ENCODE measurements at places on chromosomes 5 and 9. TPM values are rescaled to one million over a fixed set of nuclear protein-coding genes. Genes with fewer than 3 reads are reported as not detected.

Gene LHX3
- not detected for polyA plus RNA-seq

Gene SHISAL2B
- 69.8 TPM for polyA plus RNA-seq

Gene SLC6A19
- polyA plus RNA-seq = 3.9 TPM

- no peaks in the 10 kb centered on the region for H3K36me3 ChIP-seq
- no peaks in the 10 kb centered on the region for H3K27me3 ChIP-seq
- H3K4me3 ChIP-seq = no peak overlapping the region
Measured at GRCh38 chr9:74557571-74557970, 60.4 kb downstream of the RORB start.

DNA sequence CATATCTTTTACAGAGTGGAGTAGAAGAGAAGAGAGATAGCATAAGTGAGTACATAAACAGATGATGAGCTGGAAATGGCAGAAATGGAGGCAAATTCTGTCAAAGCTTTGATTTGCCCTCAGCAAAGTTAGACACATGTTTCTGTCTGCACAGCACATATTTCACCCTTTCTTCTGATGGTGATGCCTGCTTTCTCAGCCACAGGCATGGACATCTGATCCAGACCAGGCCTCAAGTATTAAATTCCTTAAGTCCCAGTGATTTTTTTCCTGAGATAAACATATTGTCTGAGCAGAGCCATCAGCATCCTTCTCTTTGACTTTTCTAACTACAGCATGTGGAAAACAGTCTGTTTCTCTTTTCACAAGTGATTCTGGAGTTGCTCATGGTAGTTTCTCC lies 409.8 kb downstream of the MAN2A1 start:
- H3K27me3 ChIP-seq = no peaks in the 10 kb centered on the region
- H3K4me1 ChIP-seq = no peaks in the 10 kb centered on the region
- DNase-seq = no peak
- H3K4me3 ChIP-seq = no peak overlapping the region
- H3K36me3 ChIP-seq = no peaks in the 10 kb centered on the region
- H3K27ac ChIP-seq = no peak overlapping the region

- no peaks in the 10 kb centered on the region for H3K36me3 ChIP-seq
- H3K4me3 ChIP-seq = no peak overlapping the region
- H3K4me1 ChIP-seq = no peaks in the 10 kb centered on the region
- H3K27ac ChIP-seq = no peak overlapping the region
- DNase-seq = no peak
- no peaks in the 10 kb centered on the region for H3K27me3 ChIP-seq
Measured at GRCh38 chr5:159864885-159865691, 51.2 kb upstream of the ADRA1B start.

DNA sequence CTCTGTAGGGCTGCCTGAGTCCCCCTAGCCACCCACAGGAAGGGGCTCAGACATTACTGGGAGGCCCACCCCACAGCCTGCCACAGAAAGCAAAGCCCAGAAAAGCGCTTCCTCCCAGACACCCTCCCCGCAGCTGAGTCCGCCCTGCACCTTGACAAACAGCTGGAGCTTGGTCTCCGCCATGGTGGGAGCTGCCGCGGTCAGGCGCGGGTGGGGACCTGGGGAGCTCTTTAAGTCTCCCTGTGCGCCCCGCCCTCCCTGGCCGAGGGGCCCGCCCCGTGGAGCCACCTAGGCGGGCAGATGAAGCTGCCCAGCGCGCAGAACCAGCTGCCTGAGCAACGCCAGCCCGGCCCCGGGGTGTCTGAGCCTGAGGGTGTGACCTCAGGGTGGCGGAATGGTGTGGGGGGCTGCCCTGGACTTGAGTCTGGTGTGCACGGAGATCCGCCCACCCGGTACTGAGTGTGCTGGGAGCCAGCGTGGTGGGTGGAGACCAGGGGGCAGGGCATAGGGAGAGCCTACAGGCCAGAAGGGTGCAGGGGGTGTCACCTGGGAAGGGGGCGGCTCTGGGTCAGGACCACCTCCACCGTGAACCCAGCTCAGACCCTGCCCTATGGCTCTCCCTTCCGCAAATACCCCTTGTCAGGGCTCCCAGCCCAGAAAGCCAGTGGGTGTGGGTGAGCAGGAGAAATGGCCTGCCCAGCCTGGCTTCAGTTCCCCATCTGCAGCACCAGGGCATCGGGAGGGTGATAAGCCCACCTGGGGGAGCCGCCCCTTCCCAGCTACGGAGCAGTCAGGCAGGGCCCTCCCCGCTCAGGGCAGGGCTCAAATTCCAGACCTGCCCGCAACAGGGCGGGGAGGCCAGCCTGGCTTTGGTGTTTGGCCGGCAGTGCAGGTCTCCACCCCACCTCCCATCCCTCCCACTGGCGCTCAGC lies at the start of gene CLIC3:
CLIC3 (minus strand) TSS at position 208 of the 932 bp plus-strand sequence; CDS start at position 183, 25 bp downstream.
- no peak within 1 kb of the TSS for H3K27ac ChIP-seq
- no peak within 1 kb of the TSS for H3K4me3 ChIP-seq
- peaks cover 7% of the 10 kb centered on the region for H3K4me1 ChIP-seq
- H3K27me3 ChIP-seq = no peaks in the 10 kb centered on the region
- DNase-seq = no peak

DNA sequence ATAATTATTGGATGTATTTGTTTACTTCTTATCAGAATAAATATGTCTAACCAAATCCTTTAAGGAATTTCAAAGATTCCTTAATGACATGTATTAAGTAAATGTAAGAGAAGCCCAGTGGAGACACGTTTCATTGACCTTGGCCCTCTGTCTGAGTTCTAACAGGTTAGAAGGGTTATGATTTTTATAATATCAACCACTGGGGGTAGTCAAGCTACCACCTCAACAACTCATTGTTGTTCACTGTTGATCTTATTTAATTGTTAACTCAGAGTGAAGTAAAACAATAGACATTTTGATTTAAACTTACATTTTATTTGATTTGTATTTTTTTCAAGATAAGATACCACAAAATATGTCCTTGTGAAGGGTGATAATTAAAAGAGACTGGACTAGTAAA lies 499.2 kb upstream of the COX7C start:
- no peaks in the 10 kb centered on the region for H3K4me1 ChIP-seq
- H3K27ac ChIP-seq = no peak overlapping the region
- no peaks in the 10 kb centered on the region for H3K27me3 ChIP-seq
- H3K4me3 ChIP-seq = no peak overlapping the region
- H3K36me3 ChIP-seq = no peaks in the 10 kb centered on the region

DNA sequence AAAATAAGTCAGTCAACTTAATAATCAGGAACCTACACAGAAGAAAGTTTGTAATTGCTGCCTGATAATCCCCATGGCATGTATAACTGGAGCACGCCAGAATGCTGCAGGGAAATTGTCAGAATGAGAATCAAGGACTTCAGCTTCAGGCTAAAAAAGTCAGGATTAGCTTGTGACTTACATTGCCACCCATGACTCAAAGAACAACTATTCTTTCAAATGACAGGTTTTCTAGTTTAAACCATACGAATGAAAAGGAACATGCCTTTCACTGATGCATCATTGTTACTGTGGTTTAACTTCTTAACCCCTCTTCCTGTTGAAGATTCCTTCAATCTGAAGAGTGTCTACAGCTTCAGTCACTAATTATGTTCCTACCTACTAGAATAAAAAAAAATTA lies 112.4 kb downstream of the ISL1 start:
- no peak overlapping the region for H3K27ac ChIP-seq
- H3K27me3 ChIP-seq = peaks cover 4% of the 10 kb centered on the region
- H3K36me3 ChIP-seq = no peaks in the 10 kb centered on the region
- DNase-seq = no peak

GRCh38 chr5:177545487-177546257 lies 8.7 kb downstream of the FAM193B start:
- no peak overlapping the region for H3K27ac ChIP-seq
- H3K36me3 ChIP-seq = no peaks in the 10 kb centered on the region
- DNase-seq = no peak
- peaks cover 7% of the 10 kb centered on the region for H3K4me1 ChIP-seq

DNA sequence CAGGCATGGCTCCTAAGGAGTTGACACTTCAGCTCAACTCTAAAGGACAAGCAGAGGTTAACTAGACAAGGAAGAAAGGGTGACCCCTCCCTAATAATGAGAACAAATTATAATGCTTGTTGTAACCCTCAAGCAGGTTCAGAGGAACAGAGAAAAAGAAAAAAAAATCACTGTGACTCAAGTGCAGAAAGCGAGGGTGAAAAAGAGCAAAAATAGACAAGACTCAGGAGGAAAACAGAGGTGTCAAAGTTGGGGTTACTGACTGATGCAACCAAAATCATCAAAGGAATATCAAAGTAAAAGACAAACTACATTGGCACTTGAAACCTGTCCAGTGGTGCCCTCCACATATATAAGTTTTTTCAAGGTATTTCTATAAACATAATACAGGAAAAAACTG lies 28.4 kb downstream of the FBXW11 start:
- H3K27ac ChIP-seq = no peak overlapping the region
- no peak overlapping the region for H3K4me3 ChIP-seq
- no peak for DNase-seq
- peaks cover 47% of the 10 kb centered on the region for H3K4me1 ChIP-seq

DNA sequence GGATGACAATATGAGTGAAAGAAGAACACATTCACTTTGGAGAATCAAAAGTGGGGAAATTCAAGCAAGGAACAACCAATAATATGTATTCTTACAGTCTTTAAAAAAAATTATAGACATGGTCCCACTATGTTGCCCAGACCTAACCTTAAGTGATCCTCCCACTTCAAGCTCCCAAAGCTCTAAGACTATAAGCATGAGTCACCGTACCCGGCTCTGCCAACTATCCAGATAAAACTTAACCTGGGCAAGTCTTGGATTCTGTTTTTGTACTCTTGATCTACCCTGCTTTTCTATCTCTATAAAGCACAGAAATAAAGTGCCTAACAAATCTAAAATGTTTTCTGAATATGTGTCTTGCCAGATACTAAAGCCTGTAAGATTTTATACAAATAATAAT lies 30.9 kb downstream of the CEMIP2 start:
- DNase-seq = peak; percentile 43
- no peak overlapping the region for H3K27ac ChIP-seq
- peaks cover 15% of the 10 kb centered on the region for H3K36me3 ChIP-seq
- no peak overlapping the region for H3K4me3 ChIP-seq
- H3K4me1 ChIP-seq = peaks cover 30% of the 10 kb centered on the region

DNA sequence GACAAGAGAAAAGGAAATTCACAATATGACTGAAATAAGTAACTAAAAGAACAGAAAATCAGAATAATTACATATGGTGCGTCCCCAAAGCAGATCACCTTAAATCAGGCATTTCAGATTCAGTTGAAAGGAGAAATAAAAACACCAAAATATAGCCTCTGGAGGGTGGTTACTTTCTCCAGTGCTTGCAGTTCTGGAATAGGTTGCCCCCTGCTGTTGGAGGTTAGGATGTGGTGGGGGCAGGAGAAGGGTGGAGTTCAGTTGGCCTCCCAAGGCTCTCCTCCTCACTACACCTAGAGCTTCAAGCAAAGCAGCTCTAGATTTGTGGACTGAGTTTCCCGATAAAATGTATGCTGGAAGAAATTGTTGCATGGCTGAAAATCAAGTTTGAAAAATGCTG lies 338.2 kb upstream of the TLE4 start:
- H3K36me3 ChIP-seq = no peaks in the 10 kb centered on the region
- DNase-seq = no peak
- no peaks in the 10 kb centered on the region for H3K27me3 ChIP-seq
- H3K4me1 ChIP-seq = no peaks in the 10 kb centered on the region
- no peak overlapping the region for H3K4me3 ChIP-seq
- no peak overlapping the region for H3K27ac ChIP-seq

DNA sequence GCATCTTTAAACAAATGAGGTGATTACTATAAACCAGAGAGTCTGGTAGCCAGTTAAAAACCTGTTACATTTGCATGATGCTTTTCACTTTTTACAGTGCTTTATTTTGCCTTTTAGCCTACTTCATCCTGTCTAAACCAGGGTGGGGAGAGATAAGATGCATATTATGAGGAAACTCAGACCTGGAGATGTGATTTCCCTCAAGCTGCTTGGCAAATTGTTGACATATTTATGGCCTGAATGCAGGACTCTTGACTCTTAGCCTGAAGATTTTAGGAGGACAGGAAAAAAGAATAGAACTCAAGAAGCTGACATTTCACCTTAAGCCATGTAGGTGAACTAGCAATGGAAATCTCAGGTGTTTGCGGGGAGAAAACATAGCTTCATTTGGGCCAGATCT lies 202.8 kb downstream of the NMUR2 start:
- no peak overlapping the region for H3K27ac ChIP-seq
- no peaks in the 10 kb centered on the region for H3K36me3 ChIP-seq
- no peak overlapping the region for H3K4me3 ChIP-seq
- no peak for DNase-seq
- H3K27me3 ChIP-seq = no peaks in the 10 kb centered on the region
- no peaks in the 10 kb centered on the region for H3K4me1 ChIP-seq

DNA sequence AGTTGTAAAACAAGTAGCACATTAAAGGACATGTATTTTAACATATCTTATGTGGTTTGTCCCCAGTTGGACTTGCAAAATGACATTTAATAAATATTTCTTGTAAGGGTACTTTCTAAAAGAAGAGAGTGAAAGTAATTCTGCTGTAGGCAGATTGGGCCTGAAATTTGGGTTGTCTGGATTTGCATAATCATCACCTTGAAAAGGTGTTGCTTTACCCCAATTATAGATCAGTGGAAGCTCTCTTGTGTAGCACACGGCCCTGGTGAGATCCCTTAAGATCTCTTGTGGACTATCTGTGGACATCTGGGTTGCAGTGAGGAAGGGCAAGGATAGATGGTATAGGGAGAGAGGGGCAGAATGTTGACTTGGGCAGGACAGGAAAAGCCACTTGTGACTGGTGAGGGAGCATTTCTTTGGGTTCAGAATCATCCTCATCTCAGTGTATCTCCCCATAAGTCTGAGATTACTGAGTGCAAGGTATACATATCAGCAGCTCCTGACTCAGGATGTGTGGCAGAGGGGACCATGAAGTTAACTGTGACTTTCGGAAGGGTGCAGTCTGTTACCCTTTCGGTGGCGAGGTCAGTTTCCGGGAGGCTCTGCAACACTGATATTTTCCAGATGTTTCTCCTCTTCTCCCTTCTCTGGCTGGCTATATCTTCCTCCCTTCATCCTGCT lies 2.0 kb upstream of the TNFAIP8 start:
- no peaks in the 10 kb centered on the region for H3K27me3 ChIP-seq
- no peaks in the 10 kb centered on the region for H3K4me1 ChIP-seq
- no peak for DNase-seq
- H3K4me3 ChIP-seq = no peak overlapping the region
- no peaks in the 10 kb centered on the region for H3K36me3 ChIP-seq
- no peak overlapping the region for H3K27ac ChIP-seq

GRCh38 chr5:8013948-8014710 lies 145.2 kb downstream of the MTRR start:
- no peaks in the 10 kb centered on the region for H3K27me3 ChIP-seq
- no peak overlapping the region for H3K4me3 ChIP-seq
- H3K36me3 ChIP-seq = no peaks in the 10 kb centered on the region
- H3K27ac ChIP-seq = no peak overlapping the region
- H3K4me1 ChIP-seq = no peaks in the 10 kb centered on the region
- no peak for DNase-seq

DNA sequence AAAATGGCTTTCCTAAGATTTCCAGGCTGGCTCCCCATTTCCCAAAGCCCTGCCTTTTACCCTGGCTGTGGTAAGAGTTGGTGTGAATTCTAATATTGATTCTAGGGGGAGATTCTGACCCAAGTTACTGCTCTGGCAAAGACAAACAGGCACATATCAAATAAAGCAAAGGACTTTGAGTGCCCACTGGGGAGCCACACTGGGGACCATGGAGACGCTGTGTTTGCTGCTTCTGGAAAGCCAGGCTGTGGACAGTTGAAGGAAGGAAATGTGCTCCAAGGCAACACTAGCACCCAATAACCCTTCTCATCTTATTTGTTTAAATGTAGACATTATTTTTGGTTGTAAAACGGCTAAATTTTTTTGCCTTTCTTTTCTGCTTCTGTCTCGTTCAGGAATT lies 78.7 kb downstream of the SNCAIP start:
- H3K27me3 ChIP-seq = no peaks in the 10 kb centered on the region
- H3K27ac ChIP-seq = no peak overlapping the region
- no peaks in the 10 kb centered on the region for H3K4me1 ChIP-seq
- no peak for DNase-seq
- no peaks in the 10 kb centered on the region for H3K36me3 ChIP-seq
